ENCODE measurements at places on chromosomes 7 and 10.

GRCh38 chr10:120971671-120972070 is 120.5 kb downstream of the WDR11 start:
- no peak for DNase-seq

GRCh38 chr7:159034988-159035387 is 109.7 kb downstream of the VIPR2 start:
- no peak for DNase-seq

- peak; percentile 15 for DNase-seq
Measured at GRCh38 chr10:69087590-69088470, at the start of gene SRGN. TSS of gene SRGN (plus strand) at chr10:69088103. CDS start at chr10:69088158, 55 bp downstream.

DNA sequence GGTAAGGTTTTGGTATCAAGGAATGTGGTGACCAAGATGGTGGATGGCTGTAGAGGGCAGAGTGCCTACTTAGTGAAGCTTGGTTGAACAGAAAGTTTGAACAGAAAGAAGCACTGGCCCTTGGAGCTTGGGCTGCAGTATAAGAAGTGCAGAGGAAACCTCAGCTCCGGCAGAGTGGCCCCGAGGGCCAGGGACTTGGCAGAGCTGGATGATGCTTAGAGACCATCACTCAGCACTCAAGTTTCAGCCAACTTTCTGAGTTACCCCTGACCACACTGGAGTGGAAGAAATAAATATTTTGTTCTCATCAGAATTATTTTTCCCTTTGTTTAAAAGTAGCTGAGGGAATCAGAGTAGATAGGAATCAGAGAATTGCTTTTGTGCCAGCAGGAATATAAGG is 336.7 kb downstream of the C7orf25 start:
- DNase-seq, result no peak

DNA sequence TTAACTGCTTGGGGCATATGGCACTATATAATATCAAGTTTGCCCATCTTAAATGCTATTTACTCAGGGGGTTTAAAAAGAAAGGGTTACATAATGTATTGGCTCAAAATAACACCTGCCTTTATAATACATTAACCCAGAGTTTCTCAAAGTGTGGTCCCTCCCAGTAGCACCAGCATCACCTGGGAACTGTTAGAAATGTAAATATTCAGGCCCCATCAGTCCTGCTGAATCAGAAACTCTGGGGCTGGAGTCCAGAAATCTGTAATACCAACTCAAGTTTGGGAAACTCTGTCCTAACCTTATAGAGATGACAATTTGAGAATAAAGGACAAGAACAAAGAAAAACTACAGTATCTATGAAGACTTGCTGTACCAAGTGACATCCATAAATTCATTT is 270.7 kb downstream of the PARD3 start:
- no peak for DNase-seq

- DNase-seq, result no peak
Measured at GRCh38 chr7:116165717-116166116, 44.6 kb upstream of the TES start.

DNA sequence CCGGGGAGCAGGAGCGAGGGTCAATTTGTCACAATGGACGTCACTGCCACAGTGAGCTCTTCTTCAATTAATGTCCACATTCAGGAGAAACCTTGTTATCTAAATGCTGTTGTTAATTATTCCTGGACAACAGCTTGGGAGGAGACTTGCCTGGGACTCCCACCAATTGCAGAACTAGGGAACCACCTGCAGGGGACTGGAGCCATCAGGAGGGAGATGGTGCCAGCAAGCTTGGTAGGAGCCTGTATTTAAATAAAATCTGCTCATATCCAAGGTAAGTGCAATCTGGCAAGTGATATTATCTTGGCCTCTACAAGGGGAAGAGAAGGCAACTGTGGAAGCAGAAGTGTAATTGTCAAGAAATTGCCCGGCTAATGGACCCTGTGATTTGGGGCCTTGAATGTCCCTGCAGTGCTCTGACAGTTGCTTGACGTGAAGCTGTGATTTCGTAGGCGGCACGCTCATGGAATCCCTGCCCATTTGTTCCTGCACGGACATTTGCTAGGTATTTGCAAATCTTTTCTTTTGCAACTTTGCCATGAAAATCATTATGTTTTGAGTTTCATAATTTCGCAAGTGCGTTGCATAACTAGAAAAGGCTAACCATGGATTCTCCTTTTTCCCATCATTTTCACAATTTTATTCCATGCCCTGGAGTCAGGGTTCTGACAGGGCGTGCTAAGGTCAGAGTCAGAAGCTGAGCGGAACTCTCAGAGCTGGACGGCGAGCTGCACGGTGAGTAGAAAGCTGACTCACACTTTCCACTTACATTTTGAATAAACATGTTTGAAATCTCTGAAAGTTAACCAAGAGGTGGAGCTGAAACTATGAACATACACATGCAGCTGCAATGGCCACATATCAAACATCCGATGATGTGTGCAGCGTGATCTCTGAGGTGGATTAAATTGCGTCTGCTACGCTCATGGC is 84.9 kb upstream of the TCERG1L start:
- DNase-seq, result no peak

- DNase-seq, result no peak
Measured at GRCh38 chr7:80974396-80975358, 55.8 kb upstream of the SEMA3C start.

GRCh38 chr10:124551097-124551496 is 89.5 kb downstream of the LHPP start:
- DNase-seq, result no peak

Measured in C1 segment of cervical spinal cord (tissue), 14 donors.